ENCODE measurements at places on chromosomes 4 and X.
A peak's percentile ranks its signal among the peaks of the same experiment; 100 is the strongest.

GRCh38 chrX:77622233-77622632, 163.8 kb downstream of the ATRX start:
- DNase-seq, result no peak

- DNase-seq, result no peak
Measured at GRCh38 chr4:110628663-110629213, 5.9 kb upstream of the PITX2 start.

DNA sequence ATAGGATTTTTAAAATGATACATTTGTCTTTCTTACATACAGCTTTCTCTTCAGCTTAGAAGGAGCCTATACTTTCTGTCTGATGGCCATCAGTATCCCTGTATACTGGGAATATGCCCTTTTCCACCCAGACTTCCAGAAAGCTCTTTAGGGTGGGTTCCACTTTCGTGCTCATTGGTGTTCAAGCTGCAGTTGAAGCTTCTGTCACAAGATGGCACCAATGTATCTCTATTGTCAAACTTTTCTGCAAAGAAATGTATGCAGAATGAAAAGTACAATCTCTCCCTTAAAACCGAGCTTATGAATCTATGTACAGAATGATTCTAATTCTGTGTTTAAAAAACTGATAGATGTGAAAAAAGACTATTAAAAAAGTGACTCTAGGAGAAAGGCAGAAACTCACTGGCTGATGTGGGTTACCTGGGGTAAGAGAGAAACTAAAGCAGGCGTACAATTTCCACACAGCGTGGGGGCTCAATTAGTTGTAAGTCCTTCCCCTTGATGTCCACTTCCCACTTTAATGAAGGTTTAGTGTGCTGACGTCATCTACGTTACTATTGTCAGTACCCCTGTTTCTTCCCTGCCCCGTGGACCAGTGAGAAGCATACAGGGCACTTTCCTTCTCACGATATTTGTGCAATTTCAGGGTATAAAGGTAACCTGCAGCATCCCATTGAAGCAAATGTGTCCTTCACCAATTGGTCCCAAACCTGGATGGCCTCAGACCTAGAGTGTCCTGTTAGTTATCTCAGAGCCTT, 57.3 kb upstream of the TCEAL2 start:
- no peak for DNase-seq

DNA sequence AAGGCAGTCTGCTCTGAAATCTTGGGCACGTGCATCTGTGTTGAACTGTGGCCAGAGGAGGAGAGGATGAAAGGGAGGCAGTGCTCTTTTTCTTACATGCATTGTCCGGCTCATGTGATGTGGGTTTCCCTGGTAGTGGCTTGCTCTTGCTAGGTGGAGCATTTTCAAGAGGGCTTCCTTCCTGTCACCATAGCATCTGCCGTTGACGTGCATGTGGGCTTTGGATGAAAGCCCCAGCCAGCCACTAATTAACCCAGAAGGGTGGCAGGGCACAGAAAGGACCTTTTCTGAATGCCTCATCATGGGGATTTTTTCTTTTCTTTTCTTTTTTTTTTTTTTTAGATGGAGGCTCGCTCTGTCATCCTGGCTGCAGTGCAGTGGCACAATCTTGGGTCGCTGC, 121.3 kb downstream of the GPR143 start:
- DNase-seq, result peak; percentile 14

DNA sequence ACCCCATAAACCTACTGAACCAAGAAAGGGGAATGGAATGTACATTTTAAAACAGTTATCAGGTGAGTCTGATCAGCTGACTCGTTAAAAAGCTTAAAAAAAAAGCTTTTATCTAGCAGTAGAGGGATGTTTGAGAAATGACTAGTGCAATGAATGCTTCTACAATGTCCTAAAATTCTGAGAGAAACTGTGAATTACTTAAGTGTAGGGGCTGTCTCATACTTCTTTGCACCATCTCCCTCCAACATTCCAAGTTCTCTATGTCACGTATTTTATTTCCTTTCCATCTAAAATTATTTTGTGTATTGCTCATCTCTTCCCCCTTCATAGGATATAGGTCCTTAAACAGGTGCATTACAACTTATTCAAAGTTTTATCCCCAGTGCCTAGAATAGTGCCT, 11.9 kb upstream of the AREG start:
- DNase-seq, result no peak

DNA sequence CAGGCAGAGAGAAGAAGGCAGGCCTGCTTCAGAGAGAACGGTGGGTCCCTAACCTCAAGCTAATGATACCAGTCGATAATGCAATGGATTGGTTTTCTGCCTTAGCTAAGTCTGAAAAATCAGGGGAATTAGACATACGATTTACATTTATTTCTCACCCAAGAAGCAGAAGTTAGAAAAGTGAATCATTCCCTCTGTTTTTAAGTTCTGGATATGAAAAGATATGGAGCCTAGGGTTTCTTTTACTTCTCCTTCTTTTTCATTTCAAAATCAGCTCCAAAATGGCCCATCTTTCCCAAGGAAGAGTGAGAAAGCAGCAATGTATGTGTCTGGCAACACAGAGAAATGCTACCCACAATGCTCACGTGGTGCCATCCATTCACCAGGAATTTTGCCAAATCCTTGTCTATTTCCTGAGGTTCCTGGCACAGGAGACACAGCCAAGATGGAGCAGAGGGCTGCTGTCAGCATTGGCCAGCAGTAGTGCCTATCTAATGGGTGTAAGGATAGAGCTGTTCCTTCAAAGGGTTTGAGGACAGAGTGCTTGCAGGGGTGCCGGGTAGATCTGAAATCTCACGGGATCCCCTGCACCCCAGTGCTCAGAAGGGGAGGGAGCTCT, 231.5 kb downstream of the MAML3 start:
- DNase-seq, result no peak

- no peak for DNase-seq
Measured at GRCh38 chr4:47418147-47418546, 45.4 kb downstream of the COMMD8 start.

DNA sequence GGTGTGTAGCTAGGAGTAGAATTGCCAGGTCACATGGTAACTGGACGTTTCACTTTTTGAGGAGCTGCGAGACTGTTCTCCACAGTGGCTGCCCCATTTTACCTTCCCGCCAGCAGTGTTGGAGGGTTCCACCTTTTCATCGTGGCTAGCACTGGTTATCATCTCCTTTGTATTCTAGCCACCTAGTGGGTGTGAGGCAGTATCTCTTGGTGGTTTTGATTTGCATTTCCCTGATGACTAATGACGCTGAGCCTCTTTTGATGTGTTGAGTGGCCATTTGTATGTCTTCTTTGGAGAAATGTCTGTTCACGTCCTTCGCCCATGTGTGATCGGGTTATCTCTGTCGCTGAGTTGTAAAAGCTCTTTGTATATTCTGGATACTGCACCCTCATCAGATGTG, 10.6 kb downstream of the ABCD1 start:
- DNase-seq, result no peak

- no peak for DNase-seq
Measured at GRCh38 chr4:174263445-174263736, 20.1 kb downstream of the FBXO8 start.

- no peak for DNase-seq
Measured at GRCh38 chrX:41590641-41591040, 98.1 kb upstream of the GPR34 start.
